ENCODE measurements at places on chromosomes 16 and 17.

GRCh38 chr16:29651774-29652349, 11.2 kb upstream of the SPN start:
- no peak for DNase-seq

DNA sequence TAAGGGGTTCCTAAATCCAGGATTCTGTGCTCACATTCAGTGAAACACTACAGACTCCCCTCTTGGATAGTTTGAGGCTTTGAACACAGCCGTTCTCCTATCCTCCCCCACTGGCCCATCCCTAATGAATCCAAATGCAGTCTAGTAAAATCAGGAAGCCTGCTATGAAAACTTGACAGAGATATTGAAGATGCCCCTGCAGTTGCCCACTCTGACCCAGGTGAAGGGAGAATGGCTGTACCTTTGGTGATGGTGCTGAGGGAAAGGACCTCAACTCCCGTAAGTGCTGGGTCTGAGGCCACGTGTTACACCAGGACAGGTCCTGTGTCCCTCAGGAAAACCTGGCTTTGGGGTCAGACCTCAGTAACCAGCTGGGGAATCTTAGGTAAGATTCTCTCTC, 54.4 kb downstream of the SF3B3 start:
- DNase-seq, result no peak

GRCh38 chr17:29240968-29241963, 5.4 kb upstream of the CRYBA1 start:
- DNase-seq, result no peak

DNA sequence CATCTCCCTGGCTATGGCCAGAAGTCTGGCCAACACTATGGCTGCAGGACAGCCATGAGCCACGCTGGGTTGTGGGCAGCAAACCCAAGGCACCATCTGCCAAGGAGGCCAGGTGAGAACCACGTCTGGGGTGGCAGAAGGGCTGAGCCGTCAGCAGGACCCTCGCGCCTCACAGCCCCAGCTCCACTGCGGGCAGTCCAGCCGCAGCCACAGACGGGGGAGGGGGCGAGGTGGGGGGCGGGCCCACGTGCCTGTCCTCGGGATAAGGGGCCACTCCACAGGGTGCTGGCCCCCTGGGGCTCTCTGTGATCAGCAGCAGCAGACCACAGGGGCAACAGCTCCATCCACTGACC, 6.5 kb upstream of the BAIAP2 start:
- DNase-seq, result no peak

DNA sequence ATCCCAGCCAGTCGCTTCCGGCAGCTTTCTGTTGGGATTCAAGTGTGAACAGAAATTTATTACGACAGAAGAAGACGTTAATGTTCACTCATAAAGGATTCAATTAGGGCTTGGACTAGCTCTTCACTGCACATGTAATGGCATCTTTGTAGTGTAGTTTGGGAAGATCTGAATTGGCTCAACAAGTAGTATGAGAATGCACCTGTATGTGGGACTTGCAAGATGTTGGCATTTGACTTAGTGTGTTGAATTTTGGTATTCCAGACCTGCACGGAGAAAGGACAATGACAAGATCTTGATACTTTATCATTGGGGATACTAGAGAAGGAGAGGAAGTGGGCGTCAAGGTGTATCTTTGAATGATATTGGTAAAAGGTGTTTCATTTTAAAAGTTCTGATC, 1.2 kb downstream of the PSMD11 start:
- no peak for DNase-seq

DNA sequence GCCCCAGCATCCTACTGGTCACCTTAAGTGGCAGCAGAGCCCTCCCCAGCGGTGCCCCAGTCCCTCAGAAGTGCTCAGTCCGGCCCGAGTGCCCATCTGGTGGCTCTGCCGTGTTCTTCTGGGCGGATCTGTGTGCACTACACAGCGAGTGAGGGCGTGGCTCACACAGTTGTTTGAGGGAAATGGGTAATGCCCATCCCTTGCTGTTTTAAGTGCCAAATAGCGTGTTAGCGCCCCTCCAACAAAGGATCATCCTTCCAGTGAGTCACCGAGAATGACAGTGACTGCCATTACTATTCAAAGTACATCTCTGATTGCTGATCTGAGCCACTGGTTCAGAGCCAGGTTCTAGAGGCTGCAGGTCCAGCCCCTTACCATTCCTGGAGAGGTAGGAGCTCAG, 152.0 kb downstream of the LGALS9B start:
- DNase-seq, result no peak

GRCh38 chr17:1941272-1942065, 83.7 kb downstream of the RTN4RL1 start:
- DNase-seq, result no peak

- DNase-seq, result no peak
Observed at GRCh38 chr16:85347213-85347591, 234.9 kb upstream of the CIBAR2 start.

GRCh38 chr17:55584055-55584685, 72.9 kb upstream of the SMIM36 start:
- no peak for DNase-seq

DNA sequence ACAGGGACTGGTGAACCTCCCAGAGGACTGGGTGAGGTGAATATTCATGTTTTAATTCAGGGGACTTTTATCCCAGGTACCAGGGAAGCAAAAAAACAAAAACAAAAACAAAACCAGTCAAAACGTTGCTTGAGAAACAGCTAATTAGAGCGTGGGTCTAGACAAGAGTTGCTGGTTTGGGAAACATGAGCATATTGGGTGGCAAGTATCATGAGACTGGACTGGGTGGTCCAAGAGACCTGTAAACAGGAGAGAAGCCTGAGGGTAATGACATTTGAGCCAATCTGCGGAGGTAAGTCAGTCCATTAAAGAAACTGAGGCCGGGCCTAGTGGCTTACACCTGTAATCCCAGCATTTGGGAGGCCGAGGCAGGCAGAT, 11.5 kb upstream of the BPTF start:
- DNase-seq, result no peak

- DNase-seq, result no peak
Observed at GRCh38 chr16:10599626-10600025, 19.2 kb upstream of the EMP2 start.

GRCh38 chr17:31660684-31661083, 198.4 kb downstream of the COPRS start:
- DNase-seq, result no peak

- no peak for DNase-seq
Observed at GRCh38 chr16:78570399-78571141, 471.1 kb downstream of the WWOX start.

DNA sequence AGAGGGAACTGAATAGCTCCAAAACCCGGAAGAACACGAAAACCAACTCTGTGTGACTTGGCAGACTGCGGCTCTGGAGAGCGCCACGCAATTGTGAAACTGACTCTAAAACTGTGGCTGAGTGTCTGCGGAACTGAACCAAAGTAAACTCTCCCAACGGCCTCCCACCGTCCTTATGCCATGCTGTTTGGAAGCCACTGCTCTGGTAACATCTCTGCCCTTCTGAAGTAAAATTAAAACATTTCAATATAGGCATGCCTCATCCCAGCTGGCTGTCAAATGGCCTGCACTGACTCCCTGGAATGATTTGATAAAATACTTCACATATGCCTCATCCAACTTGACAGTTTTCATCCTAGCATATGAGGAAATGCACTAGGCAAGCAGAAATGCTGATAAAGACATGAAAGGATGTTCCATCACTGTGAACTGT, 70.2 kb downstream of the PARN start:
- DNase-seq, result no peak

GRCh38 chr17:17785407-17785806, 51.4 kb downstream of the SREBF1 start:
- DNase-seq, result no peak

- no peak for DNase-seq
Observed at GRCh38 chr17:13429201-13429600, 172.5 kb downstream of the HS3ST3A1 start.

DNA sequence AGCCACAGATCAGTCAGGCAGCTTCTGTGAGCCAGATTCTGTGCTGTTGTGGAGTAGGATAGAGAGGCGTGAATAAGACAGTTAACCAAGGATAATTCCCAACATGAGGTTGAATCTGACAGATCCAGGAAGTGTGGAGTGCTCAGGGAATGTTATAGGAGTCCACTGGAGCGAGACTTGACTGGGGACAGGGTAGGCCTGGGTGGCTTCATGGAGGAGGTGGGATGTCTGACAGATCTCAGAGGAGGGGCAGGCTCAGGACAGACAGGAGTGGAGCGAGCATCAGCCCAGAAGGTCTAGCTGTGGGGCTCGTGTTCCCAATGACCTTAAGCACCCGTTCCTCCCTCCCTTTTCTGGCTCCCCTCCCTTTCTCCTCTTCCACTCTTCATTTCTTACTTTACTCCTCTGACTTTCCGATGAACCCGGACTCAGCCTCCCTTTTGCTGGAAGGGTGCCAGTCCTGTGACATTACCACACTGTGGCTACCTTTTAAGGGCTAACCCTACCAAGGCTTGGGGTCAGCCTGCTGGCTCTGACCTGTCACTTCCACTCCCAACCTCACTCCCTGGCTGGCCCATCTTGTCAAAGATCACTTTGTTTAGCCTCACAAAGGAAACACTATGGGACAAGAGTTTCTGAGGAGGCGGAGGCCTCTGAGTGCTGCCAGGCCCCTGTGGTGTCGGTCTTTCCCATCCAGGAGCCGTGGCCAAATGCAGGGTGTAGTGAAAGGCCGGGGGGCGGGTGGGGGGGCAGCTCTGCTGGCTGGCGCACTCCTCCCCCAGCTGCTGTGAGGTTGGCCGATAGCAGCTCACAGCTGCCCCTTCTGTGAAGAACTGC, 28.5 kb upstream of the EFCAB13 start:
- DNase-seq, result no peak

- DNase-seq, result no peak
Observed at GRCh38 chr17:67047382-67047781, 3.0 kb downstream of the CACNG1 start.

GRCh38 chr16:81238296-81239011, at the start of gene BCO1:
Gene BCO1, plus strand, starts transcription at chr16:81238689. Its CDS starts 220 bp downstream, at chr16:81238909.
- DNase-seq, result peak; percentile 43

GRCh38 chr16:72286936-72287620, 115.1 kb upstream of the PMFBP1 start:
- no peak for DNase-seq

DNA sequence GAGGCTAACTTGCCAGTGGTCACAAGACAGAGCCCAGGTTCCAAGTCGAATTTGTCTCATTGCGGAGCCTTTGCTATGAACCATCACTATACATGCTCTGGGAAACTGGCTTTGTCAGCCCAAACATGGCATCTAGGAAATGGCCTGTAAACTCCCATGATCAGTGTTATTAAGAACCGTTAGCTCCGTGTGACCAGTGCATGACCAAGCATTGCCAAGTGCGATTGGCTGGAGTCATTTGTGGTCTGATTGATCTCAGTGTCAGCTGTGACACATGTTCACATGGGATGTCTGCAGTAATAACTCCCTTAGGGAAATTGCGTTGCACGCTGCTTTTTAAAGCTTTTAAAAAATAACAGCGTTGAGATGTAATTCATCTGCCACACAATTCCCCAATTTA, 18.6 kb upstream of the CDH3 start:
- DNase-seq, result no peak

GRCh38 chr17:39595294-39595693, 12.4 kb downstream of the NEUROD2 start:
- no peak for DNase-seq

- no peak for DNase-seq
Observed at GRCh38 chr16:76318565-76318964, 41.4 kb downstream of the CNTNAP4 start.

GRCh38 chr17:19763416-19763815, 15.3 kb upstream of the ALDH3A1 start:
- DNase-seq, result no peak

- DNase-seq, result no peak
Observed at GRCh38 chr17:5365831-5366230, 53.6 kb downstream of the NUP88 start.

- DNase-seq, result no peak
Observed at GRCh38 chr16:79618692-79619050, 18.1 kb upstream of the MAF start.

GRCh38 chr17:78798695-78799559, 16.9 kb upstream of the CYTH1 start:
- DNase-seq, result no peak

DNA sequence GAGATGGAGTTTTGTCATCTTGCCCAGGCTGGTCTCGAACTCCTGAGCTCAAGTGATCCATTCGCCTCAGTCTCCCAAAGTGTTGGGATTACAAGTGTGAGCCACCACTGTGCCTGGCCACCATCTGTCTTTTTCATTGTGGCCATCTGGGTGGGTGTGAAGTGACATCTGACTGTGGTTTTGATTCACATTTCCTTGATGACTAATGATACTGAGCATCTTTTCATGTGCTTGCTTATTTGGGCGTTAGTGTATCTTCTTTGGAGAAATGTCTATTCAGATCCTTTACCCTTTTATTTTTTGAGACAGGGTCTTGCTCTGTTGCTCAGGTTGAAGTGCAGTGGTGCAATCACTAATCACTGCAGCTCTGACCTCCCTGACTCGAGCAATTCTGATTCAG, 53.9 kb upstream of the ERN1 start:
- no peak for DNase-seq

- DNase-seq, result no peak
Observed at GRCh38 chr16:85981826-85982562, 83.0 kb downstream of the IRF8 start.

- peak; percentile 47 for DNase-seq
Observed at GRCh38 chr17:50268743-50269275, 5.5 kb upstream of the TMEM92 start.

DNA sequence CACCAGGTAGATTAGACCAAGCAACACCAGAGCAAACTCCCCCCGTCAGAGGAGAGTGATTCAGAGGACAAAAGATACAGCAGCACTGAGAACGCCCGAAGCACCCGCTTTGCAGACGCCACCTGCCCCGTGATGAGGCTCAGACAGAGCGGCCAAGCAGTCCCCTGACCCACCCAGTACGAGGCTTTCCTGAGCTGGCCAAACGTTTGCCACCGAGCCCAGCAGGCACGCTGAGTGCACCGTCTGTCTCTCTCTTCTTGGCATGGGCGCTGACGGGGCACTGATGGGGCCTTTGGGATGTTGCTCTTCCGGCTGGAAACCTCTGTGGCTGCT, 19.4 kb upstream of the WDR45B start:
- no peak for DNase-seq

DNA sequence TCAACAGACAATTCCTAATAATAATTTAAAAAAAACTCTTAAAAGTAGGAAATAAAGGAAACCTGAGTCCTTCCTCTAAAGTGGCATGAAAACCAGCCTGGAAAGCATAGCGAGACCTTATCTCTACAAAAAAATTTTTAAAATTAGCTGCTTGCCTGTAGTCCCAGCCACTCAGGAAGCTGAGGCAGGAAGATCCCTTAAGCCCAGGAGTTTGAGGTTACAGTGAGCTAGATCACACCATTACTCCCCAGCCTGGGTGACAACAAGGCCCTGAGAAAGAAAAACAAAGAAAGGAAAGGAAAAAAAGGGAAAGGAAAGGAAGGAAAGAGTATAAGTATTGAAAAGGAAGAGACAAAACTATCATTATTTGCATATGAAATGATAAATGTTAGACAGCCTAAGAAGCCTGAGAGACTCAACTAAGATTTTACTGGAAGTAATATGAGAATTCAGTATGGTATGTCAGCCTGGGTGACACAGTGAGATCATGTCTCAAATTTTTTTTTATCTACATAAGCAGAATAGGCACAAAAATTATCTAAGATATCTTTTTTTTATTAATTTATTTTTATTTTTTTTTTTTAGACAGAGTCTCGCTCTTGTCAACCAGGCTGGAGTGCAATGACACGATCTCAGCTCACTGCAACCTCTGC, 113.0 kb downstream of the GOSR1 start:
- no peak for DNase-seq

GRCh38 chr17:46983782-46984181, 4.7 kb upstream of the RPRML start:
- no peak for DNase-seq

All from muscle of arm (tissue), 14 donors.